ENCODE measurements at places on chromosomes 3 and 15.

GRCh38 chr3:177300842-177301241 is 103.6 kb upstream of the TBL1XR1 start:
- no peak for DNase-seq

DNA sequence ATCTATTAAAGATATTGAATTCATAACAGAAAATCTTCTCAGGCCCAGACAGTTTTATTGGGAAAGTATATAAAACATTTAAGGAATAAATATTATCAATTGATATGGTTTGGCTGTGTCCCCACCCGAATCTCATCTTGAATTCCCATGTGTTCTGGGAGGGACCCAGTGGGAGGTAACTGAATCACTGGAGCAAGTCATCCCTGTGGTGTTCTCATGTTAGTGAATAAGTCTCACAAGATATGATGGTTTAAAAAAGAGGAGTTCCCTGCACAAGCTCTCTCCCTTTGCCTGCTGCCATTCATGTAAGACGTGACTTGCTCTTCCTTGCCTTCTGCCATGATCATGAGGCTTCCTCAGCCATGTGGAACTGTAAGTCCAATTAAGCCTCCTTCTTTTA is 160.5 kb downstream of the ANO10 start:
- DNase-seq: no peak

GRCh38 chr3:88211096-88211890 is 61.5 kb downstream of the C3orf38 start:
- DNase-seq: no peak

DNA sequence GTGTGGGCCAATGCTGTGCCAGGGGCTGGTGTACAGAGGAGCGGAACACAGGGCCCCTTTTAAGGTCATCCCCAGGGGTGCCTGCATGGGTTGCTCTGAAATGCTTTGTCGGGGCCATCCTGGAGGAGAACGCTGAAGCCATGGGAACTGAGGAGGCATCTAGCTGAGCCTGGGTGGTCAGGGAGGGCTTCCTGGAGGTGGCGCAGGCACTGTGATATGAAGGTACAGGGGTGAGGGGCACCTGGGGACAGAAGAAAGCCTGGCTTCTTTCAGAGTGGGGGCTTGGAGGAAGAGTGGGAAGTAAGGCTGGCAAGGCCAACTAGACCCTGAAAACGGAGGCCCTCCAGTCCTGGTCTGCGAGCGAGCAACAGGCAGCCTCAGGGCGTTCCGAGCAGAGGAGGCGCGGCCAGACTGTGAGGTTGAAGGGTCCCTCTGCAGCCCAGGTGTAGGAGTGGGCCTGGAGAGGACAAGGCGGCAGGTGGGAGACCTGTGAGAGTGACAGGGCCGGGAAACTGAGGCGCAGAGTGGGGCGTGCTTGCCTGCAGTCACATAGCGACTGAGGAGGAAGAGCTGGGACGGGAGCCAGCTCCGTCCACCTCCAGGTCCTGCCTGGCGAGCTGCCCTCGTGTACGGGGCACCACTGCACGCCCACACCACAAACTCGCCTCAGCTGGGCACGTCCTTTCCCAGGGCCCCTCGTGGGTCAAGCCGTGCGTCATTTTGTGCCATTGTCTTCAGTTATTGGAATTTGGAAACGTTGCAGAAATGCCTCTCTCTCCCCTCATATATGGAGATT is 4.1 kb downstream of the FBLN2 start:
- DNase-seq: no peak

DNA sequence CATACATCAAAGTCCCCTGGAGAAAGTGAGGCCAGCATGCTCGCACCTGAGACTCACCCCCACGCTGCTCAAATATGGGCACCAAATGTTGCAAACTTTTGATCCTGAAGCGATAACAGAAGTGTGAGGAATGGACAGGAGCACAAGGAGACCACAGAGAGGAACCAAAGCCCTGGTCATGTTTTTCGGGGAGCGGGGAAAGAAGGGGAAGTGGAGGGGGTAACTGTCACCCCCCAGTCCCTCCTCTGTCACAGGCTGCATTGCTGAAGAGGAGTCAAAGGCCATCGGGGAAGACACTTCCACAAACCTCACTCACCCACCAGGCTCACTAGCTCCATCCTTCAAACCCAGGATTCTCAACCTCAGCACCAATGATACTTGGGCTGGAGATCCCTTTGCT is 182.4 kb downstream of the UACA start:
- no peak for DNase-seq

GRCh38 chr3:81470524-81471278 is 290.7 kb downstream of the GBE1 start:
- no peak for DNase-seq

GRCh38 chr15:23897531-23897930 is 210.4 kb upstream of the NDN start:
- DNase-seq: no peak

DNA sequence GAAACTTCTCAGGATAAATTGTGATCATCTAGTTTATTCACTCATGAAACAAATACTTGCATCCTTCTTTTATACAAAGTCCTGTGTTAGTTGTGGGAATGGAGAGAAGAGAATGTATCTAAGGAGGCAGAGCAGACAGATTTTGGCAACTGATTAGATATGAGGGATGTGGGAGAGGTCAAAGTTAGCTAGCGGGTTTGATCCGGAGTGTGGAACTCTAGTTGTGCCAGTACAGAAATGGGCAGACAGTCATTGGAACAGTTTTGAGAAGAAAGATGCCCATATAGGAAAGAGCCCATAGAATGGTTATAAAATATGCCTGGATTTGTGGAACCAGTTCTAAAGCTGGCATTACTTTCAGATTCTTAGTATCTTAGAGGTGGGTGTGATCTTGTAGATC is 141.1 kb downstream of the FNDC3B start:
- DNase-seq: no peak

DNA sequence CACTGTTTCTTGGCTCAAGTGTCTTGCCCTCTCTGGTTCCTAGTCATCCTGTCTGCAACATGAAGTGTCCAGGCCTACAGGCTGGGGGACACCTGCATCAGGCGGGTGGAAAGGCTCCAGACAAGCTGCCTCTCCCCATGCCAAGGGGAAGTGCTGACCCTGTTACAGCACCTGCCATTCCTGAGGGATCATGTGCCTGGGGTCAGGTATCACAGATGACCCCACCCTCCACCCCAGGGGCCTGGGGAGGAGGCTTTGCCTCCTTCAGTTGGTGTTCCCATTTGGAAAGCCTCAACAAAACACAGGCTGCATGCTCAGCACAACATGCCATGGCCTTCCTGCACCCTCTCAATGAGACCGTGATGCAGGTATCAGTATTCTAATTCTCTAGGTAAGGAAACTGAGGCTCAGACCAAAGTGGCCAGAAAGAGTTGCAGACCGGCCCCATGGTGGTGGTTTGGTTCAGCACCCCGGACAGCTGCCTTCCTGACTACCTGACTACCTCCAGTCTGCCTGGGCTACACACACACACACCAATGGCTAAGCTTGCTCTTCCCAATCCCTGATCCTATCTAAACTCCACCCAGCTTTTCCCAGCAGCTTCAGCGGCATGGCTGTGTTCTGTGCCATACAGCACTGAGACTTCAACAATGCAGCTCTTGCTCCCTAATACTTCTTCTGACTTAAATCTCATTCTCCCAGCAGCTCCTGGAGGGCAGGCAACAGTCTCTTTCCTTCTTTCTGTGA is 69.7 kb upstream of the LINGO1 start:
- no peak for DNase-seq

DNA sequence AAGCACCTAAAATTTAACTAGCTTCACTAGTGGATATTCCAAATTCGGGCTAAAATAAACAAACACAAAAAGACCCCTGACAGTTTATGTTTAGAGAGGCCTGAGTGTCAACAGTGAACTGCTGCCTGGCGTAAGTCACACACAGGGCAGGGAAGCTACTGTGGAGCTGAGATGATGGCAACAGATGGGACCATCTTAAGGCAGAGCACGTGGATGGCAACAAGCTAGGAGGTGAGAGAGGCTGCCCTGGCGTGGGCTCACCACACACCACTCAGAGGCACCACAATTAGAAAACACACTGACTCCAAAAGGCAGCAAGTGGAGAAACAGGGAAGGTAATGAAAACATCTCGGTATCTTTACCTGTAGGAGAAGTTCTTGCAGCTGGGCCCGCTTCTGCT is 93.3 kb downstream of the ATP1B3 start:
- DNase-seq: no peak

DNA sequence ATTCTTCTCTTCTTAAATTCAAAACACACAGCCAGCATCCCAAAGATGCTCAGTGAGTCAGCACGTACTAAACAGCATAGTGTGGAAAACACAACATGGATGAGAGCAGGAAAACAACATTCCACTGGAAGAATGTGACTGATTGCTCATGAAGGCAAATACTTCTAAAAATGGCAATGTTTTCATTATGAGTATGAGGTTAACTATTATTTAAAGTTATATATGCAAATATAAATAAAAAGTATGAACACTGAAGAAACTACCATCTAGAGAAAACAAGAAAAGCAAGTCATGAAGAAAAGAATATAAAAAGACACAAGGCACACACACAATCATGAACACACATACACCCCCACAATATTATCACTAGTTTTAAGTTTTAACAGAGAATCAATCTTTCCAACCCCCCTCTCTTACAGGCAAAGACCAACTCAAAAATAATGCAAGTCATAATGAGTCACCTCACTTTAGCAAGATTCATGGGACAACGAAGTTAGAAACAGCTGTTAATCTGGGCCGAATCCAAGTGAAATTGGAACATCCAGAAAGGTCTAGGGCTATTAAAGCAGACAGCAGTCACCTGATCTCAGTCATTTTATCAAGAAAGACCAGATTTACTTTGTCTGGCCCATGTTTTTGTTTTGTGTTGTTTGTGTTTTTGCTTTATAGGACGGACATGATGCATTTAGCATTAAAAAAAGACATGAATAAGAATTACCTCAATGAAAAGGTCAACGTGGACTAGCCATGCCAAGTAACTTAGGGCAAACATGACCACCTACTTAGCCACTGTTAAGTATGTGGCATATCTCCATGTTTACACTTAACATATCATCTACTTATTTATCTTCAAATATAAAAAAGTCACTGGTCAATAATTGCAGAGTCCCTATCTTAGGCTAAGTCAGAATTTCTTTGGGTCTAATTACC is 18.1 kb downstream of the GBE1 start:
- DNase-seq: no peak

DNA sequence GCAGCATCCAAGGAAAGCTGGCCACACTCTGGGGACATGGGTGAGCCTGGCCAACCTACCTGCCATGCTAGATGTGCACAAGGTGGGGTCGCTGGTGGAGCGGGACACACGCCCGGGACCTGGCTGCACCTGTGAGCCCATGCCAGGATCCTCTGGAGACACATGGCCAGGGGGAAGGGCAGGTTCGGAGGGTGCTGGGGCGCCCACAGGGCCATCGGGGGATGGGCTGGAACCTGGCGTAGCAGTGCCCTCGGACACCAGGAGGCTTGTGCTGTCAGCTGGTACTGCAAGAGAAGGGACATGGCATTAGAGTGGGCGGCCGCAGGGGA is 143.4 kb downstream of the NSMCE3 start:
- DNase-seq: peak; percentile 75

GRCh38 chr3:168088106-168088720 is 7.5 kb downstream of the GOLIM4 start:
- no peak for DNase-seq

GRCh38 chr3:52763466-52763865 is 7.3 kb downstream of the NEK4 start:
- no peak for DNase-seq
